ENCODE measurements at places on chromosomes 6 and 20. TPM values are rescaled to one million over a fixed set of nuclear protein-coding genes. Genes with fewer than 3 reads are reported as not detected.

DNA sequence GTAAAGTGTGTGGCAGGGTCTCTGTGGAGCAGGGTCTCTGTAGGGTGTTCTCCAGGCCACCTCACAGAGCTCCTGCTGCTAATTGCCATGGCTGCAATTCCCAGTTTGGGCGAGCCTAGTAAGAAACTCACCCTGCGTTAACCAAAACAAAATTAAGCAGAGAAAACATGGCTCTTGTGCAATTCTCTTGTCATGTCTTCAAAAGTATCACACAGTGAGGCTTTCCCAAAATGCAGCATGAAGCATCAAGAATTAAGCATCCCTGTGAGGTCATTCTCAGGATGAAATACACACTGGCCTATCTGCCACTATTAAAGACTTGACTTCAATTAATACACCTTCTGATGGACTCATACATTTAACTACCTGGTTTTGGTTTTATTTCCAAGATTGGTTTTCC, 72.8 kb downstream of the KIF13A start:
- H3K4me1 ChIP-seq: peaks cover 32% of the 10 kb centered on the region
- H3K27me3 ChIP-seq: no peaks in the 10 kb centered on the region
- no peak overlapping the region for H3K27ac ChIP-seq
- DNase-seq: no peak
- H3K36me3 ChIP-seq: no peaks in the 10 kb centered on the region

DNA sequence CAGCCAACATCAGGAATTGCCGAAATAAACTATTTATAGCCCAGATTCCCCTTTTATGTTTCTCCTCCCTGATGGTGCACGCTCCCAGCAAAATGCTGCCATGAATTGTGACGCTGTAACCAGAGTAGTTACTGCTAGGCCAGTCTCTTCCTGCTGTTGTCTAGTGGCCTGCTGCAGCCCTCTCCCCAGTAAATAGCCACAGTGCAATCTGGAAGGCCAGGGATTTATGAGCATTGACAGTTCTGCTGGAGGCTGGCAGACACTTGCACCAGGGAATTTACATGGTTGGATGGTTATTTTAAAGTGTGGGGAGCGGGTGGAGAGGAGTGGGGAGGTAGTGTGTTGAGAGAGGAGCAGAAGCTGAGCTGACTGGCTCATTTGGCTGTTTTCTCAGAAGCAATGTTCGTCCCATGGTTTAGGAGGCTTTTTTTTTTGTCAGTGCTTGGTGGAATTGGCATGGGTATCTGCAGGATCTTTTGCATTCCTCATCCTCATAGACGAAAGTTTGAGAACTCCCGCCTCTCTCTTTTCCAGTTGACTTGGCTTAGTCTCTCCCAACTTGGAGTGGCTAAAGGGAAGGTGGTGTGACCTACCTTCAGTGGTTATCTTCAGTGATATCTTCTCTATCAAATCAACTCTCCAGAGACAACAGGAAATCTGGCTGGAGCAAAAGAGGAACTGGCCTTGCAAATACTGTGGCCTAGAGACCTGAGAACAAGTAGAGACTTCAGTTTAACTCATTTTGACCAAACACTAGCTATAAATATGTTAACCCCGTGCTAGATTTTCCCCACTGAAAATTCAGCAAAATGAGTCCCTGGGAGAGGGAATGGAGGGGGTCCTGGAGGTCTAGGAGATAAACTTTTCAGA, 99.3 kb upstream of the VSTM2L start:
- H3K27ac ChIP-seq: no peak overlapping the region
- no peaks in the 10 kb centered on the region for H3K27me3 ChIP-seq
- H3K4me3 ChIP-seq: no peak overlapping the region
- DNase-seq: no peak
- peaks cover 10% of the 10 kb centered on the region for H3K36me3 ChIP-seq
- H3K4me1 ChIP-seq: no peaks in the 10 kb centered on the region

GRCh38 chr6:25370178-25371036, 91.2 kb downstream of the CARMIL1 start:
- H3K36me3 ChIP-seq: no peaks in the 10 kb centered on the region
- H3K4me1 ChIP-seq: peaks cover 24% of the 10 kb centered on the region

DNA sequence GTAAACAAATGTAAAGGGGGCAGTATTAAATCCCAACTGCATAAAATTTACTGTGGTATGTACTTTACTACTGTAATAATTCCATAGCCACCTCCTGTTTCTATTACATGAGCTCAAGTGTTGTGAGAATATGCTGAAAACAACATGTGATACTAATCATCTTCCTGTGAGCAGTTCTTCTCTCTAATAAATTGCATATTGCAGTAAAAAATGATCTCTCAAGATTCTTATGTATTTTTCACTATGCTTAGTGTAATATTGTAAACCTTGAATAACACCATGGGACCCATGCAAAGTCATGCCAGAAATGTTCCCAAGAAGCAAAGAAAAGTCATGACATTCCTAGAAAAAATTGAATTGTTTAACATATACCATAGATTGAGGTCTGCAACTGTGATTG, 133.0 kb upstream of the ATXN1 start:
- H3K36me3 ChIP-seq: no peaks in the 10 kb centered on the region
- H3K4me1 ChIP-seq: no peaks in the 10 kb centered on the region
- no peaks in the 10 kb centered on the region for H3K27me3 ChIP-seq
- no peak overlapping the region for H3K4me3 ChIP-seq

DNA sequence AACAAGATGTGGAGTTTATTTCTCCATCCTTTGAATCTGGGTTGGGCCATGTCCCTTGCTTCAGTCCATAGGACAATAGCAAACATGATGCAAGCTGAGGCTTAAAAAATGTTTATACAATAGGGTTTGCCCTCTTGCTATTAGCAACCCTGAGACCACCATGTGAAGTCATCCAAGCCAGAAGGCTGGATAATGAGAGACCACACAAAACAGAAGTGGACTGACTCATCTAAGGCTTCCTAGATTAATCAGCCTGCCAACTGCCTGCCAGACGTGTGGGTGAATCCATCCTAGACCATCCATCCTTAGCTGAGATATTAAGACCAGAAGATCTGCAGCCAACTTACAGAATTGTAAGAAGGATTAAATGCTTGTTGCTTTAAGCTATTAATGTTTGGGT, 38.1 kb upstream of the ISM1 start:
- no peaks in the 10 kb centered on the region for H3K36me3 ChIP-seq
- H3K4me3 ChIP-seq: no peak overlapping the region
- no peaks in the 10 kb centered on the region for H3K27me3 ChIP-seq
- DNase-seq: no peak
- no peaks in the 10 kb centered on the region for H3K4me1 ChIP-seq

DNA sequence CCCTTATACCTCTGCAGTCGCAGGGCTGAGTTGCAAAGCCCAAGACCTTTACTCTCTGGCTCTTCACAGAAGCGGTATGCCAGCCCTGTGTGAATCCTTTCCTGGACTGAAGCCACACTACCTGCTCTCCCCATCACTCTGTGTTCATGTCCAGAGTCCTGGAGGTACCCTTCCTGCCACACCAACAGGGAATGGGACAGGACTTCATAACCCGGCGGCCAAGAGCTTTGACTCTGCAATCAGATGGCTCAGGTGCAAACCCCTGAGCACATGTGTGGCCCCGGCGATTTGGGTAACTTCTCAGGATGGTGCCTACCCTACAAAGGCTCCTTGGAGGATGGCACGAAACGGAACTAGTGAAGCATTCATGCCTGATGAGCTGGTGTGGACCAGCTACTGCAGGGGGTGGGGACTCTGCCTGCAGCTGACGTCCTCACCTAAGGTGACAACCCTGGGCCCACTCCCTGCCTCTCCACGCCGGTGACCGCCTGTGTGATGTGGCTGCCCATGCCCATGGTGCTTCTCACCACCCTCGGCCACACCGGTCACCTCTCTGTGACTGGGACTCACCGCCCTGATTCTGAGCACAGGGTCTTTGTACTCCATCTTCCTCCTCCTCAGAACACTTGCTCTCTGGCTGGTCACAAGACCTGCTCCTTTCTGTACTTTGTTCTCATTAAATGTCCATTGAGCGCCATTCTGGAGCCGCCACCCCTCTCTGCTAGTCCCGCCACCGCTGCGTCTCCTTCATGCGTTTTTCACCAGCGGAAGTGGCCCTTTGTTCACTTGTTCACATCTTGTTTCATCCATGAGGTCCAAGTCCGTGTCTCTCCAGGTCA, 116.7 kb downstream of the SULF2 start:
- no peak for DNase-seq
- no peaks in the 10 kb centered on the region for H3K27me3 ChIP-seq
- no peak overlapping the region for H3K4me3 ChIP-seq
- no peak overlapping the region for H3K27ac ChIP-seq

DNA sequence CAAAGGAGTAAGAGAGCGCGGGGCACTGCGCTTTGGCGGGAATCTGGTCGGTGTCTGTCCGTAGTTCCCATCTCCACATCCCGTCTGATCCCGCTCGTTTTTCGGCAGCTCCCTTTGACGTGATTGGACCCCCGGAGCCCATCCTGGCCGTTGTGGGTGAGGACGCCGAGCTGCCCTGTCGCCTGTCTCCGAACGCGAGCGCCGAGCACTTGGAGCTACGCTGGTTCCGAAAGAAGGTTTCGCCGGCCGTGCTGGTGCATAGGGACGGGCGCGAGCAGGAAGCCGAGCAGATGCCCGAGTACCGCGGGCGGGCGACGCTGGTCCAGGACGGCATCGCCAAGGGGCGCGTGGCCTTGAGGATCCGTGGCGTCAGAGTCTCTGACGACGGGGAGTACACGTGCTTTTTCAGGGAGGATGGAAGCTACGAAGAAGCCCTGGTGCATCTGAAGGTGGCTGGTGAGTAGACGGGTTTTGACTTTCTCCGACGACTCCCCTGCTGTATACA, 1.4 kb downstream of the BTN1A1 start:
- H3K36me3 ChIP-seq: no peaks in the 10 kb centered on the region
- H3K4me3 ChIP-seq: peak overlapping the region; percentile 46
- H3K4me1 ChIP-seq: peaks cover 11% of the 10 kb centered on the region
- H3K27me3 ChIP-seq: peaks cover 7% of the 10 kb centered on the region
- no peak for DNase-seq
- no peak overlapping the region for H3K27ac ChIP-seq

DEFB129 gene
- not detected for total RNA-seq

CYP39A1 gene
- 6.3 TPM for total RNA-seq

HCRTR2 gene
- total RNA-seq: not detected

Measured in right atrium auricular region (tissue), 2 donors.